ENCODE measurements at places on chromosomes 1 and 21.

GRCh38 chr1:241934866-241935265 lies 22.7 kb upstream of the BECN2 start:
- no peak for DNase-seq

- no peak for DNase-seq
Observed at GRCh38 chr1:78790174-78790573, 140.5 kb downstream of the IFI44 start.

DNA sequence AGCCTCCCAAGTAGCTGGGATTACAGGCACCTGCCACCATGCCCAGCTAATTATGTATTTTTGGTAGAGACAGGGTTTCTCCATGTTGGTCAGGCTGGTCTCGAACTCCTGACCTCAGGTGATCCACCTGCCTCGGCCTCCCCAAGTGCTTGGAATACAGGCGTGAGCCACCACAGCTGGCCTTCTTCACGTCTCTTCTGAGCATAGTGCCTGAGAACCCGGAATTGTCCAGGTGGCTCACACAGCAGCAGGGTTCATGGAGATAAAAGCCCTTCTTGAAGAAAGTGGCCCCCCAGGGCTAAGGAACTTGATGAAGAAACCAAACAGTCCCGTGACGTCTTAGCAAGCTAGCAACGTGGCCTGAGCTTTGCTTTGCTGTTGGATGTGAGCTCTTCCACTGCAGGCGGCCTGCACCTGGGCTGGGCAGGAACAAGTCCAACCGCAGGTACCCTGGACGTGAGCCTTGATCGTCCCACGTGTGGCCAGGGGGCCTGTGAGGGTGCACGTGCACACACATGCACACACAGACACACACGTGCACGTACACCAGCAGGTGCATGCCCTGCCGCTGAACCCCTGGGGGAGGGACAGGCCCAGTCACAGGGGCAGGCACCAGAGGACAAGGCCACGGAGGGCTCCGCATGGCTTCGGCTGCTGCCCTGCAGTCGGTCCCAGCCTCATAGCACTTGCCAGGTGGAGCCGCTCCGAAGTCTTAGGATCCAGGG lies 23.4 kb upstream of the TRAPPC10 start:
- DNase-seq = no peak

GRCh38 chr1:84598846-84599741 lies 24.9 kb upstream of the CTBS start:
- DNase-seq = peak; percentile 67

- DNase-seq = no peak
Observed at GRCh38 chr1:212982430-212983152, 32.2 kb downstream of the VASH2 start.

GRCh38 chr1:158931055-158931737 lies at the start of gene PYHIN1:
Gene PYHIN1 (plus strand): TSS chr1:158931552. CDS start chr1:158936911, 5,359 bp downstream.
- peak; percentile 57 for DNase-seq

GRCh38 chr1:68197891-68198290 lies 34.4 kb downstream of the WLS start:
- DNase-seq = no peak

DNA sequence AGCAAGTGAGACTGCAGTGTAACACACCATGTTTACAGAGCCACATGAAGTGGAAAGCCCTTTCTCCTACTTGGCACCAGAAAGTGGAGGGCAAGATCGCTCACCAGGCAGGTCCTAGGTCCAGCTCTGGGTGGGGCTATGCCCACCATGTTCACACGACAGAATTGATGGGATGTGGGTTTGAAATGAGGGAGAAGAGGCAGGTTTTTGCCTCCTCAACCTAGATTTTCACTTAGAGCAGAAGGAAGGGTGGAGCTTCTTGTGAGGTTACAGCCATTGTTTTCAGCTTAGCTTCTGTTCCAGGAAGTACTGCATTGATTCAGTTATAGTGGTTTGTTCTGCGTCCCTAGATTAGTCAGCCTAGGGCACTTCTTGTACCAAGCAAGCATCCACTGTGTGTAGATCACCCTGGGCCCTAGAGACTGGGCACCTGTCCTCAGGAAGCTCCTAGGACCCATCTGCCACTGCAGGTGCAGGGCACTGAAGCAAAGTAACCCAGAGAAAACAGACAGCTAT lies 2.3 kb downstream of the CD53 start:
- DNase-seq = peak; percentile 92

GRCh38 chr1:201697174-201697573 lies 131.8 kb upstream of the IPO9 start:
- DNase-seq = no peak

Data from activated CD4-positive, alpha-beta T cell treated with anti-CD3 and anti-CD28 coated beads, Interleukin-2, Interleukin-6, amounts not matched to agents 100 ng/mL and 50 ng/mL, durations not matched to agents 16 hours and 8 hours (primary cell).